NCI-H187 (cell line): ENCODE measurements at places on chromosomes 11 and 22.

DNA sequence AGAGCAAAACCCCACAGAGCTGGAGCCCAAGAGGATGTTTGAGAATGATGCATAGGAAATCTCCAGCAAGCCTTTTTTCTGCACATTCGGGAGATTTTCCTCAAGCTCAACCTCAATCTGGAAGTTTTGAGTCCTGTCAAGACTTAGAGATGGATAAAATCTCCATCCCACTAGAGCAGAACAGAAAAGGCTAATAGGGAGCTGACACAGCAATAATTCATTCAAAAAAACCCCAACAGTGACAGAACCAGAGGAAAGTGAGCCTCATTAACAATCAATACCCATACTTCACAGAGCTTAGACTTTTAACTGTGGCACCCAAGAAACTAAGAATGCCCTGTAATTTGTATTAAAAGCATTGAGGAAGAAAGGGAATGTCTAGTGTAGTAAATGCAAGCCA, 115.9 kb upstream of the BDNF start:
- no peak for DNase-seq

- no peak for DNase-seq
Observed at GRCh38 chr11:77212314-77213007, 84.4 kb downstream of the MYO7A start.

- no peak for DNase-seq
Observed at GRCh38 chr11:123238297-123238696, 43.2 kb upstream of the CLMP start.

DNA sequence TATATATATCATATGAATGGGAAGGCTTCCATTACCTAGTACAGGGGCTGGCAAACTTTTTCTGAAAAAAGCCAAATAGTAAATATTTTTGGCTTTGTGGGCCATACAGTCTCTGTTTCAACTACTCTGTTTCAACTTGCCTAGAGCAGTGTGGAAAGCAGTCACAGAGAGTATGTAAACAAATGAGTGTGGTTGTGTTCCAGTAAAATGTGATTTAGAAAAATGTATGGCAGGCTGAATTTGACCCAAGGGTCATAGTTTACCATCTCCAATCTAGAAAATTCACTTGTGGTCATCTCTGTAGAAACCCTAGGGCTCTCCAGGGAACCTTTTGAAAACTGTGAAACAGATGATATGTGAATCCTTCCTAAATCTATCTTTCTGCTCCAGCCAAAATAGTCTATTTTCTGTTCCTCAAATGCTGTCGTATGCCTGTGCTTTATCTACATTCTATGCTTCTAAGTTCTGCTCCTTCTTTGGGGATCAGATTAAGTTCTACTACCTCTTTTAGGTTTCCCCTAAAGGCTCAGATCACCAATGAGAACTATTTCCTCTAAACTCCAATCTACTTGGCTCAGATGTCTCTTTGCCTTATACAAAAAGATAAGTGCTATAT, 356.2 kb downstream of the METTL15 start:
- no peak for DNase-seq

DNA sequence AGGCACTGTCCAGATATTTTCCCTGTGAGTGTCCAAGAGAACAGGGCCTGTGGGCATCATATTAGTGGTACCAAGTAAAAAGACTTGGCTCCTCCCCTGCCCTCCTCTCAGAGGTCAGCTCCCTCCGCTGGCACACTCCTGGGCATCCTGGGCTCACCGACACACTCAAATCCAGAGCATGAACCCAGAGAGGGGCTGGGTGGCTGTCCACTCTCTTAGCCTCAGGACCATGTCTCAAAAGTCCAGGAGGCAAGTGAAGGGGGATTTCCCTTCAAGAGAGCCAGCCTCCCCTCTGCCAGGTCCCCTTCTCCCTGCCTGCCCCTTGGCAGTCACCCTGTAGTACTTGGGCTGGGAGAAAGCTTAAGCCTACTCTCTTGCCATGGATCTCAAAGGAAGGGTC, 10.3 kb downstream of the BCL9L start:
- DNase-seq: no peak

GRCh38 chr11:75760710-75761493, 7.7 kb upstream of the DGAT2 start:
- no peak for DNase-seq

DNA sequence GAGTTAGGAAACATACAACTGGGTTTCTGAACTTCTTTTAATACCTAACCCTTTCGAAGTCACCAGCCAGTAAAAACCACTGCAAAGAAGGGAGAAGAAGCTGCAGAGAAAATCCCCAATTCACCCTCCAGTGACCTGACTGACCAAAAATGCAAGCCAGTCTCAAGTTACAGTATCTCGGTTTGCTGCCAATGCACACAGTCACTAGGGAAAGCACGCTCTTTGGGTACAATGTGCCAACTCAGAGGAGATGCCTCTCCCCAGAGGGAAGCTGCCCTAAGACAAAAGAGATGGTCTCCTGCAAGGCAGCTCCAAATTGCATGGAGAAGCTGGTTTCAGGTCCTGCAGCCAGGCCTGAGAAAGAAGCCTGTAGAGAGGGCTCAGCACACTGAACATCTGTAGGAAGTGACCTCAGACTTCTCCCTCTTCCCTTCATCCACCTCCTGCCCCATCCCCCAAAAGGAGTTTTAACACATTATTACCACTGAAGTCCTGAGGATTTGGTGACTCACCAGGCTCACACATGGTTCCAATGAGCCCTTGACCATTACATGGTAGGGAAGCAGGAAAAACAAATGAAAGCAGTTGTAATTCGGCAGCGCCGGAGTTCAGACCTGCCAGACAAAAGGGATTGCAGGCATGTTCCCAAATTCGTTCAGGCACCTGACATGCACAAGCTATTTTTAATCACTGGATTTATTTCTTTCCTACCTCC, 90.1 kb downstream of the ETS1 start:
- no peak for DNase-seq

DNA sequence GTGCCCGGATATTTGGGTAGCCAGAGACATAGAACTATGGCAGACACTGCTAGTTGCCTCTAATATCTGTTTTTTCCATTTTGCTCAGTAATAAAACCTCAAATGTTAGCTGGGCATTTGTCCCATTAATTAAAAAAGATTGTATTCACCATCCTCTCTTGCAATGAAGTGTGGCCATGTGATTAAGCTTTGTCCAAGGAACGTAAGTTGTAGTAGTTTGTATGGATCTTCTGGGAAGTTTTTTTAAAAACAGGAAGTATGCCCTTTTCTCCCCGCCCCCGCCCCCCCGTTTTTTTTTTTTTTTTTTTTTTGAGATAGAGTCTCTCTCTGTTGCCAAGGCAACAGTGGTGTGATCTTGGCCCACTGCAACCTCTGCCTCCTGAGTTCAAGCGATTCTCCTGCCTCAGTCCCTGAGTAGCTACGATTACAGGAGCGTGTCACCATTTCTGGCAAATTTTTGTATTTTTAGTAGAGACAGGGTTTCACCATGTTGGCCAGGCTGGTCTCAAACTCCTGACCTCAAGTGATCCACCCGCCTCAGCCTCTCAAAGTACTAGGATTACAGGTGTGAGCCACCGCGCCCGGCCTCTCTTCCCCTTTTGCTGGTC, 1.7 kb upstream of the TMEM135 start:
- no peak for DNase-seq

DNA sequence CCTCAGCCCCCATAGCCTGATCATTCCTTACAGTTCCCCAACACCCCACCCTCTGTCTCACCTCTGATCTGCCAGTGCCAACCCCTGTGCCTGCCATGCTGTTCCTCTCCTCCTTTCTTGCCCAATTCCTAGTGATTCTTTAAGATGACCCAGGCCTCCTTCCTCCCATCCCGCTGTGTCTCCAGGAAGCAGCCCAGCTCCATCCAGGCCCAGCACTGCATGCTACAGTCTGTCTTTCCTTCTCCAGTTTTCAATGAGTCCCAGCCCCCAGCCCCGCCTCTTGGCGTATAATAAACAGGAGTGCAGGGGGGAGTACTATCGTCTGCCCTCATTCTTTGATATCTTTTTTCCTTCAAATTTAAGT, 12.3 kb downstream of the LTBP3 start:
- no peak for DNase-seq

DNA sequence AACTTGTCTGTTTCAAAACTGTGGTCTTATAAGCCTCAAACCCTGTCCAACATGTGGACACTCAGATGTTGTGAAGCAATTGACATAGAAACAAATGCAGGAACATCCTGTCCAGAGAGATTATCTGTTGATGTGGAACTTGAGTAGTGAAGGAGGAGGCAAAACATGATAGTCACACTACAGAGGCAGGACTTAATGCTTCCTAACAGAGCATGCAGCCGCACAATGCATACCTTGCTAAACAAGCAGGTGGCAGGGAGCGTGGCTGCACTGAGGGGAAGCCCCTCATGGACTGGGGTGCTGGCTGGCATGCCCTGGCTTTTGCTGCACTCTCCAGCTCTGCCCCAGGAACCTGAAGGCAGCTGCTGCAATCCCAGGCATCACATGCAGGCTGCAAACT, 5.3 kb downstream of the C22orf39 start:
- DNase-seq: no peak

DNA sequence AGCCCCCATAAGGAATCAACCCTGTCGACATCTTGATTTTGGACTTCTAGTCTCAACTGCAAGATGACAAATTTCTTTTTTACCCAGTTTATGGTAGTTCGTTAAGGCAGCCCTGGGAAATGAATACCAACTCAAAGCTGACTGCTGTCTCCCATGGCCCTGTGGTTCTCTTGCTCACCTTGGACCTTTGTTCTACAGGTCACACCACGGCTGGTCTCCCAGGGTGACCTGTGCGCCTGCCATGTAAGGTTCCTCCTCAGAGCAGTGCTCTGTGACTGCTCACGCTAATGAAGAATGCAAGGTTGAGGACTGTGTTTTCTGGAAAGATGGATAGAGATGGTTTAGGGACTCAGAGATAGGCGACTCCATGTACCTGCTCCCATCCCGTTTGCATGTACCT, 68.2 kb downstream of the ZNRF3 start:
- no peak for DNase-seq
